ENCODE measurements at places on chromosomes 7 and 10. TPM values are rescaled to one million over a fixed set of nuclear protein-coding genes. Genes with fewer than 3 reads are reported as not detected.

- no peak for DNase-seq
These were observed 89.6 kb downstream of the ITIH5 start for GRCh38 chr10:7577176-7577575.

The SPDYE5 gene
- not detected for total RNA-seq

- DNase-seq = no peak
These were observed 27.2 kb downstream of the ADCYAP1R1 start for GRCh38 chr7:31079126-31079823.

The SOSTDC1 gene
- not detected for total RNA-seq

The ANKRD2 gene
- total RNA-seq = 0.15 TPM

The PAX4 gene
- total RNA-seq = not detected

The SPDYE17 gene
- not detected for total RNA-seq

The IFIT1B gene
- total RNA-seq = not detected

DNA sequence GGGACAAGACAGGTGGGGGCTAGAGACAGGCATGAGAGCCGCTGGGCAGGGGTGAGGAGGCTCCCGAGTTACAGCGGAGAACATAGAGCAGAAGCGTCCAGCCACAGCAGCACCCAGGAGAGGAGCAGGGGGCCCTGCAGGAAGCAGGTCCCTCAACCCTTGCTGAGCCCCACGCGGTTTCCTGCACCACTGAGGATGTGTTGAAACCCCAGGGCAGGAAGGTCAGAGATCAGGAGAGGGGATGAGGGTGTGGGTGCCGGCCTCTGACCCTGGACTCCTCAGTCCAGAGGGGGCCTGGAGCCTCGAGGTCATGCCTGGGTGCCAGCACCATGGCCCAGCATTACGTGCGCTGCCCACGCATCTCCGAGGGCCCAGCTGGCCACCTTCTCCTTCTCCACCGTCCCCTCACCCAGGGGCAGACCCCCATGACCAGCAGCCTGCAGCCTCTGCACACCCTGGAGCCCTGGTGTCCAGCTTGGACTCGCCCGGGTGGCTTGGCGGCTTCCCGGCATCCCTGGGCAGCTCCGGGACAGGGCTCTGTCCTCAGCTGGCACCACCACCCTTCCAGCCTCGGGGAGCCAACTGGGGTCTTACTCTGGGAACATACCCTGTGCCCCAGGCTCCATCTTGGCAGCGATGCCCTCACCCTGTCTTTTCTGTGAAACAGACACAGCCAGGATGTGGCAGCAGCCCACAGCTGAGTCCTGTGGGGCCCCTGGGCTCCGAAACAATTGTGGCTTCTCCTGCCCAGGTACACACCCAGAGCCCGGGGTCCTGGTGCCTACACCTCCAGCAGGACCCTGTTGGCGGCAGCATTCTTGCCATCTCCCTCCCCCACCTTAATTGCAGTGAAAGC lies 52.0 kb downstream of the STK32C start:
- DNase-seq = peak; percentile 52

- DNase-seq = no peak
These were observed 262.9 kb downstream of the SNX13 start for GRCh38 chr7:17677408-17677807.
